ENCODE measurements at places on chromosomes 4 and X. TPM values are rescaled to one million over a fixed set of nuclear protein-coding genes. Genes with fewer than 3 reads are reported as not detected.

ZNF81 gene
- polyA plus RNA-seq, result 5.4 TPM

TMPRSS11B gene
- not detected for polyA plus RNA-seq

CXCL8 gene
- 7.5 TPM for polyA plus RNA-seq

BEX5 gene
- polyA plus RNA-seq, result 3.9 TPM

GRIA3 gene
- not detected for polyA plus RNA-seq

TENM3 gene
- polyA plus RNA-seq, result not detected

JCHAIN gene
- 441 TPM for polyA plus RNA-seq

SPANXA2 gene
- not detected for polyA plus RNA-seq

ADH1B gene
- polyA plus RNA-seq, result not detected

ARHGEF6 gene
- 29.6 TPM for polyA plus RNA-seq

MAP3K15 gene
- polyA plus RNA-seq, result not detected

All from B cell (primary cell).